ENCODE measurements at places on chromosomes 6 and 20.

DNA sequence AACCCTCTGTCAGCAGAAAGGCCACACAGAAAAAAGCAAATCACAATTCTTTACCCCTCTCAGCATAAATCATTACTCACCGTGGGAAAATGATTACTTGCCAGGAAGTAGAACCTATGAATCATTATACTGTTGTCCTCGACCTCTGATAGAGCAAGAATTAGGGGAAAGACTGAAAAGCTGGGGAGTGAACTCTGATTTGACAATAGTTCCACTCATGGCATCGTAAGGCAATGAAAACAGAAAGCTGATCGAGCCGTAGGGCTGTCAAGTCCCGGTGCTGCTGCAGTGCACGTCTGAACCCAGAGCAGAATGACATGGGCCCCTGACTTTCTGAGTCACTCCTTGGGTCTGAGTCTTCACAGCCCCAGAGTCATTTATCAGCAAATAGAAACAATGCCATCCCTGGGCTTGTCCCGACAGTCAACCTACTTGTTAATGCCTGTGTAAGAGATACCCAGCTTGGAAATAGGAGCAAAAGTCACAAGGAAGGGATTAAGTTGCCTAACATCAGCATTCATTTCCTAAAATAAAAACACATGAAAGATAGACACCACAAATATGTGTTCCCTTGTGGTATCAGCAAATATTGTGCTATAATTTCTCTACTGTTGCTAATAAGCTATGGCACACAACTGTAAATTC lies 224.8 kb upstream of the MARCKS start:
- no peak for DNase-seq

GRCh38 chr20:63020681-63021080 lies 13.9 kb upstream of the BHLHE23 start:
- no peak for DNase-seq

DNA sequence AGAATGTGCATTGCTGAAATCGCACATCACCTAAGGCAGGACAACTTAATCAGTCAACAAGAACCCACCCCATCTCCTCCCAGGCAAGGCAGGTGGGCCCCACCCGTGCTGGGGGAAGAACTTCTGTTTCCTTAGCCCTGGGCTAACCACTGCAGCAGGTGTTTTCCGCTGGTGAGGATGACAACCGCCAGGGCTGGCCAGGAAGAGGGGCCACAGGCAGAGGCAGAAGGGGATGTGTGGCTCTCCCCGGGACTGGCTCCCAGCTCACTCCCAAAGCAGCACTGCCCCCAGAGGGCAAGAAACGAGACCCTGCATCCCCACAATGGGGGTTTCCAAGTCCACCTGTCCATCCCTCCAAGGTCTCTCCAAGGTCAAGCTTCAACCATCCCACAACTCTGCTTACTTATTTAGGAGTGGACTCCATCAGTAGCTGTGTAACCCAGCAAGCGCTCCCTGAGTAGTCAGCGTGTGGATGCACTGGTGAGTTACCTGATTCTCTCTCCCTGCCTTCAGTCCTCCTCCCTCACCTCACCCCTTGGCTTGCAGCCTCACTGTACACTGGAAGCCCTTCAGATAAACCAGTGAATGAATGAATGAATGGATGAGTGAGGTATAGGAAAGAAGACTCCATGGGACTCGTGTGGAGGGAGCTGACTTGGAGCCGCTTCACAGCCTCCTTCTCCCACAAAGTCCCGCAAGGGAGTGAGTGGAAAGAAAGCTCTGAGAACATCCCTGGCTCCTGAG lies 168.2 kb upstream of the CST7 start:
- no peak for DNase-seq

DNA sequence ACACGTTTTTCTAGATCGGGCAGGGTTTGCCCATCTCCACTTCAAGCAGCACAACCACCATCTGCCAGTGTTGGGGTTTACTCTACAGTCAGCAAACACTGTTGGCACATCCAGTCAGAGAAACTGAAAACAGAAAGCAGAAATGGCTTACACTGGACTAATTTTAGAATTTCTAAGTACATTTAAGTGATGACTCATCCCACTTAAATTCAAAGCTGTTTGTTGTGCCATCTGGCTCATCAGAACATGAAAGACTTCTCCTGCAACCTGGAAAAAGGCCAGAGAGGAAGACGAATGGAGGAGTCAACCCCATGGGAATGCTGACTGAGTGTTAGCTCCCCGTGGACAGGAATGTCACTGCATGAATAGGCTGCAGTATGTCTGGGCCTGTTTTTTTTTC lies 21.8 kb downstream of the FAM209B start:
- no peak for DNase-seq

DNA sequence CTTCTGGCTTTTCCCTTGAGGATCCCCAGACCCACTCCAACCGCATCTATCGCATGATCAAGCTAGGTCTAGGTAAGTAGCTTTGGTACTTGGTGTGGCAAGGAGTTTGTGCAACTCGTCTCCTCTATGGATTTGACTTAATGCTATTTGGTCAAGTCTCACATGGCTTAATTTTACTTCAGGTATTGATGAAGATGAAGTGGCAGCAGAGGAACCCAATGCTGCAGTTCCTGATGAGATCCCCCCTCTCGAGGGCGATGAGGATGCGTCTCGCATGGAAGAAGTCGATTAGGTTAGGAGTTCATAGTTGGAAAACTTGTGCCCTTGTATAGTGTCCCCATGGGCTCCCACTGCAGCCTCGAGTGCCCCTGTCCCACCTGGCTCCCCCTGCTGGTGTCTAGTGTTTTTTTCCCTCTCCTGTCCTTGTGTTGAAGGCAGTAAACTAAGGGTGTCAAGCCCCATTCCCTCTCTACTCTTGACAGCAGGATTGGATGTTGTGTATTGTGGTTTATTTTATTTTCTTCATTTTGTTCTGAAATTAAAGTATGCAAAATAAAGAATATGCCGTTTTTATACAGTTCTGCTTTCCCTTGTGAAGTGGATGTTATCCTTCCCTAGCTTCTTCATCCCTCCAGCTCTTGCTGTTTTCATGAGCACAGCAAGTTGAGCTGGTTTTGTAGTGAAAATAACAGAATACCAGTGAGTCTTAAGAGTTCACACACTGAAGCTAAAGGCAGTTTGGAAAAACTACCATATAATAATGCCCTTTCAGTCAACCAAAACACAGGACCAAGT lies 3.8 kb downstream of the SLC35B2 start:
- DNase-seq: peak; percentile 59

DNA sequence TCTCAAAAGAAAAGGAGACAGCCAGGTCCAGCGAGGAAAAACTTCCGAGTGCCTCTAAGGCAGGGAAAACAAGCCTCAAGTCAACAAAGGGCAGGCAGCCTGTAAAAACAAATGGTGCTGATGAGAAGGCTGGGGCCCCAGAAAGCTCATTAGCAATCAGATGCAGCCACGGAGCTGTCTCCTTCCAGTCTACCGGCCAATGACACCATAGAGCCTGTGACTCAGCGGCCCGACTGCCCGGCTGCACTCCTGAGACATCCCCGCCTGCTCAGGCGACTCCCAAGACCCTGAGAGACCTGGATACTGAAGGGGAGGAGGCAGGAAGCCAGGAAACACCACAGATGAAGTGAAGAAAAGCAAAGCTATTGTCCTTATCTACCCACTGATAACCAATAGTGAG lies 120.1 kb upstream of the HDDC2 start:
- DNase-seq: no peak

DNA sequence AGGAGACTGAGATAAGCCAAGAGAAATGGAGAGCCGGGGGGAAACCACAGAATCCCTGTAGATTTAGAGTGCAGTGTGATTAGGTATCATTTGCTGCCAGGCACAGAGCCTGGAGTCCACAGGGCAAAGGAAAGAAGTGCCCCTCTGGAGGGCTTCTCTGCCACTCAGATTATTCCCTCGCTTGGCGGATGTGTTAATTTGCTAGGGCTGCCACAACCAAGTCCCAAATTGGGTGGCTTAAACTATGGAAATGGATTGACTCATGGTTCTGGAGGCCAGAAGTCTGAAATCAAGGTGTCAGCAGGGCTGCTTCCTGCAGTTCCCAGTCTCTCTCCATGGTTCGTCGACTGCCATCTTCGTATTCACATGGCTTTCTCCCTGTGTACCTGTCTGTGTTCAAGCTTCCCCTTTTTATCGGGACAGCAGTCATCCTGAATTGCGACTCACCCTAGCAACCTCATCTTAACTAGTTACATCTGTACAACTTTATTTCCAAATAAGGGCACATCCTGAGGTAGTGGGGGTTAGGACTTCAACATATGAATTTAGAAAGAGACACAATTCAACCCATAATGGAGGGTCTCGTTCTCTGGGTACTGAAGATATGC lies 122.2 kb downstream of the ANKRD60 start:
- no peak for DNase-seq

GRCh38 chr6:43890197-43891062 lies 120.4 kb downstream of the VEGFA start:
- no peak for DNase-seq

GRCh38 chr6:40910260-40910893 lies 128.6 kb downstream of the UNC5CL start:
- no peak for DNase-seq

GRCh38 chr6:2626401-2626800 lies 124.3 kb downstream of the MYLK4 start:
- no peak for DNase-seq

GRCh38 chr6:74611220-74611619 lies 594.6 kb downstream of the COL12A1 start:
- no peak for DNase-seq

GRCh38 chr20:50996901-50997865 lies 25.7 kb downstream of the KCNG1 start:
- no peak for DNase-seq

DNA sequence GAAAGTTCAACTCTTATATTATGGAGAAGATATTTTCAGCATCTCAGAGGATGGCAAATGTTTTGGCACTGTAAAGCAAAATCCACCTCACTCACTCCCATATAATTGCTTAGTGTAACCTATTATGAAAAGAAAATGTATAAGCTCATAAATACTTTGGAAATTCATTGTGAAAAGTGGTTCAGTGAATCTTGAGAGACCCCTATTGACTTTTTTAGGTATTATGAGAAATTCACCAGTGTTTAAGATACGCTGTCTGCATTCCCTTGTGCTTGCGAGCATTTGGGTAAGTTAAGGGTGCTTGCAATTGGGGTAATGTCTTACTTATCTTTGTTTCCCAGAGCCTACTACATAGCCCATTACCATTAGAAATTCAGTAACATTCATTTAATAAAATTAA lies 66.3 kb upstream of the BMP5 start:
- no peak for DNase-seq

GRCh38 chr20:11890331-11891076 lies 27.2 kb upstream of the BTBD3 start:
- no peak for DNase-seq

GRCh38 chr6:136427378-136427717 lies 122.9 kb downstream of the MAP7 start:
- DNase-seq: no peak

DNA sequence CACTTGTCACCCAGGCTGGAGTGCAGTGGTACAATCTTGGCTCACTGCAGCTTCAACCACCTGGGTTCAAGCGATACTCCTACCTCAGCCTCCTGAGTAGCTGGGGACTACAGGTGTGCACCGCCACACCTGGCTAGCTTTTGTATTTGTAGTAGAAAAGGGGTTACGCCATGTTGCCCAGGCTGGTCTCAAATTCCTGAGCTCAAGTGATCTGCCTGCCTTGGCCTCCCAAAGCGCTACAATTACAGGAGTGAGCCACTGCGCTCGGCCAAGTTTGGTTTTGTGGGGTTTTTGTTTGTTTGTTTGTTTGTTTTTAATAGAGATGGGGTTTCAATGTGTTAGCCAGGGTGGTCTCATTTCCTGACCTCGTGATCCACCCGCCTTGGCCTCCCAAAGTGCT lies 12.3 kb downstream of the LOC128125822 start:
- no peak for DNase-seq

- DNase-seq: no peak
Observed at GRCh38 chr6:147109707-147110106, 94.5 kb upstream of the STXBP5 start.

GRCh38 chr20:42258564-42259302 lies 640.6 kb upstream of the CHD6 start:
- DNase-seq: no peak
